CD8-positive, alpha-beta memory T cell (primary cell): ENCODE measurements at places on chromosomes 5 and 9. TPM values are rescaled to one million over a fixed set of nuclear protein-coding genes. Genes with fewer than 3 reads are reported as not detected.

GRCh38 chr5:95029569-95030366 is 255.1 kb downstream of the MCTP1 start:
- no peaks in the 10 kb centered on the region for H3K4me1 ChIP-seq
- no peak for DNase-seq
- H3K27me3 ChIP-seq, result no peaks in the 10 kb centered on the region
- H3K36me3 ChIP-seq, result no peaks in the 10 kb centered on the region

Gene GOLM1
- total RNA-seq, result 3.5 TPM

DNA sequence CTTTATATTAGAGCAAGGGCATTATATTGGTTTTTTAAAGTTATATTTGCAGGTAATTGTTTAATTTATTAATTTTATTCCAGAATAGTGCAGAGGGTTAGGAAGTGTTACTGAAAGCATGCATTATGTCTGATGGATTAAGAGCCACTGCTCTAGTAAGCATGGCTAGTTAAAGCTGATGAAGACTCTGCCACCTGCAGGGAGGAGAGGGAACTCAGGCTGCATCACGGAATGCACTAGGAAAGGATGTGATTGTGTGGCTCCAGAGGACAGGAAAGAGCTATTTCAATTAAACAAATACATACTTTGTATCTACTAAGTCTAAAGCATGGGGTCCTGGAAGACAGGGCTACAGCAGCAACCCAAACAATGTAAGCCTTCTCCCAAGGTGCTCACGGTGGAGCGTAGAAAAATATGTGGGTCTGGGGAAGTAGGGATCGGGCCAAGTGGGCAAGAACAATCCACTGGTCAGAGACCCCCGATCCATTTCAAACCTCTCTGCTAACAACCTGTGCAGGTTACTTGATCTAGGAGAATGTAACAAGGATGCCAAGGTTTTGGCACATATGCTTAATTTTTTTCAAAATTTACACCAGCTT is 15.3 kb upstream of the GRXCR2 start:
- no peaks in the 10 kb centered on the region for H3K27me3 ChIP-seq
- no peak for DNase-seq
- no peak overlapping the region for H3K27ac ChIP-seq
- H3K36me3 ChIP-seq, result no peaks in the 10 kb centered on the region
- no peak overlapping the region for H3K4me3 ChIP-seq
- H3K4me1 ChIP-seq, result no peaks in the 10 kb centered on the region

Gene RASGRF2
- 11.1 TPM for total RNA-seq
